Mesothelial cell of epicardium (in vitro differentiated cells): ENCODE measurements at places on chromosomes 3 and 15.

DNA sequence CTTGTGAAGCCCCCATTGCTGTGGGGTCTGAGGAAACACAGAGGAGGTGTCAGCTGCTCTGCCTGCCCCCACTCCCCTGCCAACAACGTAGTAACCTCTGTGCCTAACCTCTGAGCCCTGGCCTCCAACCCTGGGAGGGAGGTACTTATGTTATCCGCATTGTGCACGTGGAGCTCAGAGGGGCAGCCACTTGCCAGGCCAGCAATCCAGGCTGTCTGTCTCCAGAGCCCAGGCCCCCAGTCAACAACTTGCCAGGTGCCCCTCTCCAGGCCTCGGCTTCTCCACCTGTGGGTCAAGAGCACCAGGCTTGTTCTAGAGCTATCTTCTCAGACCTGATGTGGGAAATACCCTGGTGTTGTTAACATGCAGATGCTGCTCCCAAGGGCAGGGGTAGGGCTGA lies 2.7 kb downstream of the TPRA1 start:
- DNase-seq = no peak

- no peak for DNase-seq
These were observed 1.9 kb downstream of the MAP4 start for GRCh38 chr3:48014358-48014757.

DNA sequence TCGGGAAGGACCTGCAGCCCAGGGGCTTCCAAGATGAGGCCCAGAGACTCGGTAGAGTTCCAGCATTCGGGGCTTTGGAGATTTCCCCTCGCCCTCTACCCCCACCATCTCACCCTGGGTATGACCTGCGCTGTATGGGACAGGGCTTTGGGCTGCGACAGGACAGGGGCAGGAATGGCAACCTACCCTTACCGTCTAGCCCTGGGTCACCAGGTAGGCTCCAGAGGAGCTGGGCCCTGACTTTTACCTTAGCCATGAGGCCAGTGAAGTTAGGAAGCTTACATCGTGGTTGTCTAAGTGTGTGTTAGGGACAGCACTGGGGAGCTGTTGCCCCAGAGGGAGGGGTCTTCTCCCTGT lies 683 bp downstream of the PPM1M start:
- no peak for DNase-seq

DNA sequence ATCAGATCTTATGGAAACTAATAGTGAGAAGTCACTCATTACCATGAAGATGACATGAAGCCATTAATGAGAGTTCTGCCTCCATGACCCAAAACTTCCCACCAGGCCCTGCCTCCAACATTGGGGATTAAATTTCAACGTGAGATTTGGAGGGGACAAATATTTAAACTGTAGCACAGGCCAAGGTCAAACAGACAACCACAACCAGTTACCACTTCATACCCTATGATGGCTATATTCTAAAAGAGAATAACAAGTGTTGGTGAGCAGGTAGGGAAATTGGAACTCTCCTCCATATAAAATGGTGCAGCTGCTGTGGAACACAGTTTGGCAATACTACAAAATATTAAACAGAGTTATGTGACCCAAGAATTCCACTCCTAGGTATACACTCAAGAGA lies 36.9 kb downstream of the TCAIM start:
- DNase-seq = no peak

- no peak for DNase-seq
These were observed 314.7 kb downstream of the RORA start for GRCh38 chr15:60914360-60914759.

DNA sequence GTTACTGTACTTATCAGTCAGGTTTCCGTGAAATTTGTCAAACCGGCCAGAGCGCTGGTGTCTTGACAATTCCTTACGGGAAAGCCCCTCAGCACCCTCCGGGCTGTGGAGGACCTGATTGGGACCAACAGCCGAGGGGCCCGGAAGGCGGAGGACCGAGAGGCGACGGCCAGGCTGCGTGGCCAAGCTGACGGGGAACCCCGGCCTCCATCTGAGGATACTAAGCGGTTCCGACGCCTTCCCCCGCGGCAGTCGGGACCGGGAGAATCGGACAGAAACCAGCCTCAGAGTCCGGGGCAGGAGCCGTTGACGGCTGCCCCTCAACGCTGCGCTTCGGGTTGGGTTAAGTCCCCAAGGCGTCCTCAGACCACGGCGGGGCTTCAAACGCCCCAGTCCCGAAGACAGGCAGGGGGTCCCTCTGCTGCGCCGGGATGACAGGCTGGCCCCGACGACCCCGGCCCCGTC lies 499 bp downstream of the ALDH1A2 start:
- DNase-seq = no peak

DNA sequence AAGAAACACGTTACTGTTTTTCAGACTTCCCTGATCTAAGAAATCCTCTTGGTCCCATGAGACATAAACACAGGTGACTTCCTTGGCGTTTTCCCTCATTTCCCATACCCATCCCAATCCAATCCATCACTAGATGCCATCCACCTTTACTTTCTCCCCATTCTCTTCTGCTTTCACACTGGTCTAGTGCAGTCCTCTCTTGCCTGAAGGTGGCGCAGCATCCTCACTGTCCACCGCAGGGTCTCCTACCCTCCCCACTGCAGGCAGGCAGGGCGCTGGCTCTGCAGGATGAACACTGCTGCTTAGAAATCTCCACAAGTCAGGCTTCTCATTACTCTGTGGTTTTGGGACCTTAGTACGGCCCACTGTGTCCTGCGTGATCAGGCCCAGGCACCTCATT lies 58.2 kb downstream of the RAB7A start:
- DNase-seq = no peak

DNA sequence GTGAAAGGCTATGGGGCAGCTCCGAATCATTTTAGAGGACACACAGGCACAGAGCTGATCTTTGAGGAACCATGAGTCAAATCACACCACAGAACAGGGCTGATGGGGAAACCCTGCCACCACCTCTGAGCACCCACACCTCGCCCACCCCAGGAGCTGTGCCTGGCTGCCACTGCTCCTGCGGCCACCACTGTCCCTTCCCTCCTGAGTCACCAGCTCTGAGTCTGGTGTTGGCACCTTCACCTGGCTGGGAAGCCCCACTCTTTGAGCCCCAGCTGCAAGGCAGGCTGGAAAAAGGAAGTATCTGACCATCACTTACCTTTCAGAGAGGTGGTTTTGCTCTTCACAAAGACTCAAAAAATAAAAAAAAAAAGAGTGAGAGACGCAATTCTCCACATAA lies 63.6 kb upstream of the MEF2A start:
- no peak for DNase-seq

- DNase-seq = no peak
These were observed 182.6 kb downstream of the TP63 start for GRCh38 chr3:189813647-189814240.

GRCh38 chr15:66715720-66716655 lies 14.0 kb downstream of the SMAD6 start:
- no peak for DNase-seq

GRCh38 chr3:38616111-38616510 lies 33.4 kb downstream of the SCN5A start:
- no peak for DNase-seq

DNA sequence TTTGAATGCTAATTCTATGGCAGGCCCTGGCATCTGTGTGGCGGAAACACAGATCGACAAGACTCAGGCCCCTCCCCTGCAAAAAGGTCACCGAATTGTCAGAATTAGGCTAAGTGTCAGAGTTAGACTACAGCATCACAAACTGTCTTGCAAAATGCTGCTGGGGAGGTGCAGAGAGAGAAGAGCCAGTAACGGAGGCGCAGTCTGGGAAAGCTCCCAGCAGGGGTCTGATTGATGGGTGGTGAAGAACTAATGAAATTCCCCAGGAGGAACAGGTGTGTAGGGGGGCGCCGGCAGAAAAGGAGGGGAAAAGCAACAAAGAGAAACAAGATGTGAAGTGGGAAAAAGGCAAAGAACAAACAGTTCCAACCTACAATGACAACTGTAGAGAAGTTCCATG lies 72.7 kb upstream of the TAMM41 start:
- DNase-seq = no peak

DNA sequence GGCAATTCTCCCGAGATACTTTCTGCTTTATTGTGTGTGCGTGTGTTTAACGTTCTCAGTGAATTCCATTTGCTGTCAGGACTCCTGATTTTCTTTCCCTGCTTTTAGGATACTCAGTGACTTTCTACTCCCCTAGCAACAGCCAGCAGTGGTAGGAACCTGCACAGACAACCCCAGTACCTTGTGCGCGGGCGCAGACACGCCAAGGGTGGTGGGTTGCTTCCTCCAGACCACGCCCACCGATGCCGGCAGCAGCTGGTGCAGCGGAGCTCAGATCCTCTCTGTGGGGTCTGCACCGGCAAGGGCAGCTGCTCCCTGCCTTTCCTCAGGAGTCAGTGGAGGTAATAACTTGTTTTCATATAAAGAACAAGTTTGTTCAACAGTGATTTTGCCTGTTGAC lies 225.1 kb upstream of the NDN start:
- DNase-seq = peak; percentile 44

DNA sequence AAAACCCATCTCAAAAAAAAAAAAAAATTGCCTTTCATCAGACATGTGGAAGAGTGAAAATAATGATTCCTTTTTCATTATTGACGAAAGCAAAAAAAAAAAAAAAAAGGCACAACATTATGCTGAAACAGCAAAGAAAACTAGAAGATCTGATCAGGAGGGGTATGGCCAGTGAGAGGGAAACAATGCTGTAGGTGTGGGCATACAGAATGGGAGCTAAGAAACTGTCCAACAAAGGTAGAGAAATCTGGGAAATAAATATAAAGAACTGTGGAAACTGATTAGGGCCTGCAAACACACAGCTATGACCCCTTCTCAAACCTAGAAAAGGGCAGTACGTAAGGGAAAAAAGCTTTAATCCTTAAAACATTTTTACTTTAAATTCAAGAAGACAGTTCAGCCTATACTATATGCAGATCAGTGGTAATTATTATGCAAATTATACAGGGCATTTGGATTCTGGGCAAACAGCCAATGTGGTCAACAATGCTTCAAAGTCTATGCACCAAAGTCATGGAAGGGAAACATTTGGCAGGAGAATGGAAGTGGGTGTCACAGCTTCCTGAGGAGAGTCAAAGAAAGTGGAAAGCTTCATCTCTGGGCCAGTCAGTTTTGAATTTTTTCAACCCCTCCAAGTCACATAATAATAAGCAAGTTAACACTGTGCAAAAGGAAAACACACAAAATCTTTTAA lies 68.3 kb upstream of the SLC12A8 start:
- DNase-seq = no peak

DNA sequence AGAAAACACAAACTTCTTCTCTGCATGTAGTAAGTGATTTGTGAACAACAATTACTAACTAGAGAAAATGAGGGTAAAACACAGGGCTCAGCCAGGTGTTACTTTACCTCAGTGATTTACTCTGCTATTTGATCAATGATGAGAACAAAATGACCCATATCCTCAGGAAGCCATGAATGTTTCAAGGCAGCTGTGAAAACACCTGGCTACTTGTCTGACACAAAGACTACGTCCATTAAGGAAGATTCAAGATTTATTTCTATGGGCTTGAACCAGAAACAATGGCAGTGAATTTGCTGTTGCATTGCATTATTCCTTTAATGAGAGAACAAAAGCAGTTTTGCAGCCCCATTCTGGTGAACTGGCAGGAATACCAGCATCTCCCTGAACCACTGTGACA lies 374.6 kb upstream of the ARL6 start:
- no peak for DNase-seq

GRCh38 chr3:194689493-194689944 lies 3.8 kb downstream of the FAM43A start:
- DNase-seq = no peak
